CD4-positive, alpha-beta T cell treated with Interleukin-1 beta for 1 hour (primary cell): ENCODE measurements at places on chromosomes 6 and 20.

DNA sequence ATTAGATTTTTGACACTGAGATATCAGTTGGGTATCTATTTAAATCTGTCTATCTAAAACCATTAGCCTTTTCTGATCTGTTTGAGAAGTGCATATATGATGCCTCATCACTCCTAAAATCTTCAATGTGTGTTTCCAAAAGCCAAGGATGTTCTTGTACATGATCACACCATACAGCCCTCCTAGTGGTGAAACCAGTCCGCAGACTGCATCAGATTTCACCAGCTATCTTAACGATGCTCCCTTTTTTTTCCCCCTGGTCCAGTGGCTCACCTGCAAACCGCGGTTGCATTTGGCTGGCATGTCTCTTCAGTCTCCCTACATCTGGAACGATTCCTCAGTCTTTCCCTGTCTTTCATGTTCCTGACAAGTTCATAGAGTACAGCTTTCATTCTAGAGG is 4.0 kb downstream of the KIZ start:
- DNase-seq: no peak

DNA sequence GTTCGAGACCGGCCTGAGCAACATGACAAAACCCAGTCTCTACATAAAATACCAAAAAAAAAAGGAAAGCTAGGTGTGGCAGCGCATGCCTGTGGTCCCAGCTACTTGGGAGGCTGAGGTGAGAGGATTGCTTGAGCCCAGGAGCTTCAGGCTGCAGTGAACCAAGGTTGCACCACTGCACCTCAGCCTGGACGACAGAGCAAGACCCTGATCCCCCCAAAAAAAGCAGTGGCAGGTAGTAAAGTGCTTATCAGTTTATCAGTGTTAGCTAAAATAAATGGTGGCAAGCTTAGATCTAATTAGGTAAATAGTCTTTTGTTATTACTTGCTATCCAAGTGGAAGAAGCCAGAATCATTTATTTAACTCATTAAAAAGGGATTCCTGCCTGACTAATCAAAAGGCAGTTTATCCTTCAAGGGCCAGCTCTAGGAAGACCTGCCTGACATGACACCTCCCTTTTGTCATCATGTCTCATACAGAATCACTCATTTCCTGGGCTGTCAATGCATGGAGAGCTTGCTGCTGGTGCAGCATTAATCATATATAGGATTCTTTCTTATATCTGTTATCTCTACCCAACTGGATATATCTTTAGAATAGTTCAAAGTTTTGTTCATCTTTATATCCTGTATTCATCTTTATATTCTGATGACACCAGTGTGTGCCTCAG is 9.6 kb downstream of the DSTN start:
- DNase-seq: no peak

- no peak for DNase-seq
These were observed 363.3 kb downstream of the KIF16B start for GRCh38 chr20:16209951-16210361.

DNA sequence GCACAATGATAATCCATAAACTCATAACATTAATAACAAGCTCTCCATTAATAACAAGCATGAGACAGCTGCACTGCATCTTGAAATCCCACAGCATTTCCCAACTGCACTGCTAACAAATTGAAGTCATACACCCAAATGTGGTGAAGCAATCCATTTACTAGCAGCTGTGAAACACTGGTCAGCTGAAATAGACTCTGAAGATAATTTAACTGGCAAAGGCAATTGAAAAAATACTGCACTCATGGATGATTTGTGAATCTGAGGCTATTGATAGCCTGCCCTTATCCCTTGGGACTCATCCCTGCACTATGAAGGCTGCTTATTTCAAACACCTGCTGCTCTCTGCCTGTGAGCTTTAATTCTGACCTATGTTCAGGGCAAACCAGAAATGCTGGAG is 49.1 kb upstream of the PLCB1 start:
- DNase-seq: no peak

DNA sequence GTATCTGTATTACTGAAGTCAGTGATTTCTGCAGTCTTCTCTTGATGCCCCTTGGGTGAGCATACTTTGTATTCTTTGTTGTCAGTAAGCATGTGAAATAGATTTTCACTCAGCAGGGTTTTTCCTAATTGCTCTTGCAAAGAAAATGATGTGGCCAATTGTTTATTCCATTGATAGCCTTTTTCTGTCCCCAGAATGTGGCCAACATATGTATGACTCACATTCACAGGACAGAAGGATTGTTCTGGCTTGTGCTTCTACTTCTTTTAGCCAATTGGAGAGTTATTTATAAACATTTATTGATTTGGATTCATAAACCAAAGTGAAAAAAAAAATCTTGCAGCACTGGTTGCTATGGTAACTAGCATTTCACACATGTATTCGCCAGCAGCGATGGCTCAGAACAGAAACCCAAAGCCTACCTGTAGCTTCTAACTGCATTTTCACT is 54.4 kb upstream of the RBM24 start:
- DNase-seq: no peak

GRCh38 chr6:43584892-43585570 is 9.0 kb downstream of the POLH start:
- DNase-seq: peak; percentile 31
